ENCODE measurements at places on chromosomes 11 and 22. TPM values are rescaled to one million over a fixed set of nuclear protein-coding genes. Genes with fewer than 3 reads are reported as not detected.

DNA sequence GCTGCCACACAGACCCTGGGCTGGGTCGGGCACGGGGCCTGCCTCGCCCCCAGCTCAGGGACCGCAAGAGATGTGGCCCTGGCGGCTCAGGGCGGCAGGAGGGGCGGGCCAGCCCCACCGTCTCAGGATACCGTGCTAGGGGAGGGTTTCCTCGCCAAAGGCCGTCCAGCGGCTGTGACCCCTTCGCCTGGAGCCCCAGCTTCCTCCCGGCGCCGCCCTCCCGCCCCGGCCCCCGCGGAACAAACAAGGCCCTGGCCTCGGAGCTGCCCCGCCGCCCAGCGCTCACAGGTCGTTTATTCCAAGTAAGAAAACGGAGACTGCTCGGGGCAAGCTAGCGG, 543 bp upstream of the AP2A2 start:
- peak; percentile 15 for DNase-seq

Gene H19
- not detected for total RNA-seq

- DNase-seq = no peak
Measured at GRCh38 chr11:3370311-3370870, 8.6 kb downstream of the ZNF195 start.

Gene LRP4
- total RNA-seq = 0.05 TPM

- no peak for DNase-seq
Measured at GRCh38 chr11:108319541-108320145, 96.8 kb downstream of the ATM start.

Gene CRYBB2
- not detected for total RNA-seq

Data from activated CD4-positive, alpha-beta memory T cell treated with anti-CD3 and anti-CD28 coated beads for 36 hours (primary cell).